ENCODE measurements at places on chromosomes 11 and 22.

- no peak for DNase-seq
These were observed 109.6 kb downstream of the WT1 start for GRCh38 chr11:32325725-32326124.

DNA sequence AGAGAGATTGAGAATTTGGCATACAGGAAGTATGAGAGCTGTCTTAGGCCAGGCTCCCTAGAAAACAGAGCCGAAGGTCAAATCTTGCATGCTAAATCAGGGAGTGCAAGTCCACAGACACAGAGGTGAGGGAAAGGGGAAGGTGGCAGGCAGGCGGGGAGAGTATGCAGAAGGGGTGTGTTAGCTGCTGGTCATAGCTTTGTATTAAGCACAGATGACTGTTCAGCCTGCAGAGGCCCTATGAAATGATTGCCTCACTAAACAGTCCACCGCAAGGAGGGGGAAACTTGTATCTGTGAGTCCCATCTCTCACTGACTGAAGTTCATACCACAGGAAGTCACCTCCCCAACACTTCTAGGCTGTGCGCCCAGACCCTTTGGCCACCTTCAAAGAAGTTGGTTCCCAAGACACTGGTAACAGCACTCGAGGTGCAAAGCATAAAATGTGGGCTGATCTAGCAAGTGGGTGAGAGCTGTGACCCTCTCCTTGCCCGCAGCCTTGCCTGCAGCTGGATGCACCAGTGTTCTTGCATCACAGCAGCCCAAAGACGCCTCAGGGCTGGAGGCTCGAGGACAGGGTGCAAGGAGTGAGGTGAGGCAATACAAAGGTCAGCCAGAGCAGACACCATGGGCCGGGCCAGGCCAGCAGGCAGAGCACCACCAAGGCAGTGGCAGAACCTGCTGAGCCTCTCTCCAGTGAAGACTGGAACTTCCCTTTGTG is 115.3 kb upstream of the TBCEL start:
- DNase-seq, result no peak

- DNase-seq, result no peak
These were observed 17.1 kb downstream of the BRSK2 start for GRCh38 chr11:1406571-1407485.

GRCh38 chr11:76609736-76610370 is 60.7 kb downstream of the LRRC32 start:
- DNase-seq, result no peak

GRCh38 chr22:42786606-42787356 is 66.1 kb upstream of the A4GALT start:
- no peak for DNase-seq

- DNase-seq, result no peak
These were observed 60.9 kb downstream of the ENTHD1 start for GRCh38 chr22:39832627-39833074.

DNA sequence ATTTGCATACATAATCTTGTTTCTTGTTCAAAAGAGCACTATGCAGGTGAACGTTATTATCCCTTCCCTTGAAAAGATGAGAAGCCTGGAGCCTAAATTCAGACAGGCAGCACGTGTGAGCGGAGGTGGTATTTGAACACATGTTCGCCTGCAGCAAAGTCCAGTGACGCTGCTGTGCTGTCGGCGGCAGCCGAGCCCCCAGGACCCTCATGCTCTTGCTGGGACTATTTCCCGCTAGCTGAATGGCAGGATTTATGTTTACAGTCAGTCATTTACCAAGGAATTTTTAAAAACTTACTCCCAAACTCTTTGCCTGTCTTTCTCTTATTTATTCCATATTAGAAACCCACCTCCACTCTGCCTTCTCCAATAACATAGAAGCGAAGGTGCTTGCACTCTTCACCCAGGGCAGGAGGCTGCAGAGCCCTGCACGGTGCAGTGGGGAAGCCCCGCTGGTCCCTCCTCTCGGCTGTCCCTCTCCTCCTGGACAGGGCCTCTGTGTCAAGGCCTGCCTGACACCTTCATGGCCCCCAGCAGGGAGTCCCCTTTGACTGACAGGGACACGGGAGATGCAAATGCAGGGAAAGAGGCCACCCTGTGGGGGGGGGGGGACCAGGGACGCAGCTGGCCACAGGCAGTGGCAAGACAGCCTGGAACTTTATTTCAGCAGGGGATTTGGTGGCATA is 528.5 kb upstream of the B3GAT1 start:
- no peak for DNase-seq

DNA sequence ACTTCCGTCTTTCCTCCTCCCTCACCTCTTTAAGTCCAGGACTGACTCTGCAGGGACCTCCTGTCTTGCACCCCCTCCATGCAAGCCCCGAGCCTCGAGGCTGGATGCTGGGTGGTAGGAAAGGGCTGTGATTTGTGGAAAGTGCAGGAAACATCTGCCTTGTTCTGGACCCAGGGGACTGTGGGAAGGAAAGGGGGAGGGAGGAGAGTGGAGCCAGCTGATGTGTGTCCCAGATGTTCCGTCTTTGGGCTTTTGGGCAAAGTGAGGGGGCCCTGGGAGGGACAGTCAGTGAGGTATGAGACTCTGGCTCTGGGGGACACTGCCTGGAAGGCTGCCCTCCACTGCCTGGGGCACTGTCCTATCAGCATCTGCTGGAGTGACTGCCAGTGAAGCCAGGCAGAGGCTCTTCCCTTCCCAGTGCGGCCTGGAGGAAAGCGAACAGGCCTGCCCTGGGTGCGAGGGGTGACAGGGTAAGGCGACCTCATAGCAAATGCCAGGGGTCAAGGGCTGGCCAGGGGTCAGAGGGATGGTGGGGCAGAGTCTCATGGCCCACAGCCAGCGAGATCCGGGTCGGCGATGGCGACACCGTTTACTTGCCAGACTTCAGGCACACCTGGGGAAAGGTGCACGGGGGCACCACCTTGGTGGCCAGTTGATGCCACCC is 1.7 kb downstream of the MRGPRD start:
- no peak for DNase-seq

- DNase-seq, result no peak
These were observed 67.6 kb upstream of the CTSC start for GRCh38 chr11:88404932-88405710.

- DNase-seq, result no peak
These were observed 575.3 kb upstream of the B3GAT1 start for GRCh38 chr11:134987223-134987768.

DNA sequence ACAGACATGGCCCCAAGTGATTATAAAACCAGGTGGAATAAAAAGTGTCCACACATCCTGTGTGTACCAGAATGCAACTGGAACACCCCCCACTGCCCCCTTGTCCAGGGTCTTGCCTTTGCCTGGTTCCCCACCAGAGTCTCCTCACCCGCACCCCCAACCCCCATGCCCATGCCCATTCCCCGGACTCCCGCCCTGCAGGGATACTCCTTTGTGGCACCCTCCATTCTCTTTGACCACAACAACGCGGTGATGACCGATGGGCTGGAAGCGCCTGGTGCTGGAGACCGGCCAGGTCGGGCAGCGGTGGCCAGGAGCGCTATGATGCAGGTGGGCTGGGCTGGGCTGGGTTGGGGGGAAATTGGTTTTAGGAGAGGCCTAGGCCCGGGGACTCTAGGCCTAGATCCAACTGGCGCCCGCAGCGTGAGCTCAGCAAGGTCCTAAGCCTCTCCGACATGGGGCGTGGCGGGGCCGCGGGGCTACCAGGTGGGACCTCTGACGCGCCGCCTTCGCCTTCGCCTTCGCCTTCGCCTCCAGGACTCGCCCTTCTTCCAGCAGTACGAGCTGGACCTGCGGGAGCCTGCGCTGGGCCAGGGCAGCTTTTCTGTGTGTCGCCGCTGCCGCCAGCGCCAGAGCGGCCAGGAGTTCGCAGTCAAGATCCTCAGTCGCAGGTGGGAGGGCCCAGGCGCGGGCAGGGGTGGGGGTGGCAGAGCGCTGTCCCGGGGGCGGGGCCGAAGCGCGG is 9.1 kb downstream of the RPS6KA4 start:
- no peak for DNase-seq

GRCh38 chr11:1481861-1482441 is 4.6 kb downstream of the MOB2 start:
- no peak for DNase-seq

GRCh38 chr22:20607157-20607907 is 99.9 kb downstream of the MED15 start:
- DNase-seq, result no peak

DNA sequence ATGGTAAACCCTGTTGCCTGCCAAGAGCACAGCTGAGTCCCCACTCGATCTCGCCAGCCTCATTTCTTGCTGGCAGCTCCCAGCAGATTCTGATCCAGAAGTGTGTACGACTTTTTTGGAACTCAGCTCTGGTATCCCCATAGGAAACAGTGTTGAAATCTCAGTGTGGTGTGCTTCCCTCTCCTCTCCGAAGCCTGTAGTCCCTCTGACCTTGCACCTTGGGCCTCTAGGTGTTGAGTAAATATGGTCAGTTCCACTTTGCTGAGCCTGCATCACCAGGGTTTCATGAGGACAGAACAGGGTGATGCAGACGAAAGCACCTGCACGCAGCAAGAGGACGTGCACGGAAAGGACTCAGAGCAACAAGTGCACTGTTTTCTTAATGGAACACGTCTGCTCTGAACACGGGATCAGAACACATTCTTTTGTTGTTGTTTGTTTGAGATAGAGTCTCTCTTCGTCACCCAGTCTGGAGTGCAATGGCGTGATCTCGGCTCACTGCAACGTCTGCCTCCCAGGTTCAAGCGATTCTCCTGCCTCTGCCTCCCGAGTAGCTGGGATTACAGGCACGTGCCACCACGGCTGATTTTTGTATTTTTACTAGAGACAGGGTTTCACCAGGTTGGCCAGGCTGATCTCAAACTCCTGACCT is 3.8 kb upstream of the CPT1A start:
- no peak for DNase-seq

- no peak for DNase-seq
These were observed 64.7 kb upstream of the AMPD3 start for GRCh38 chr11:10390375-10390774.

GRCh38 chr11:12461516-12461915 is 84.1 kb downstream of the PARVA start:
- DNase-seq, result no peak

DNA sequence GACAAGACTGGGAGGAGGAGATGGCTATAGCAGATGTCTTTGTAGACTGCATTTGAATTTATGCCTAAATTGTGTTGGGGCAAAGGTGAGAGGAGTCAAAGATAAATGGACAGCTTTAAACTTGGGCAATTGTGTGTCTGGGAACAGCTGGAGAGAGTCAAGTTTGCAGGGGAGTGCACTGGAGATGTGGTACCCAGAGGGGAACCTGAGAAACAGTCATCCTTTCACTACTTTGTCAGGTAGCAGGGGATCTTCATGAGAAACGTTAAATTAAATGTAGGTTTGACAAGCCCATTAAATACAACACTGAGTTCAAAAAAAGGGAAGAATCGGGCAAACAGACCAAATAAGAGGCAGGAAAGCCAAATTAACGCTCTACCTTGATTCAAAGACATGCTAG is 277.7 kb downstream of the OPCML start:
- DNase-seq, result no peak

GRCh38 chr11:24391167-24391566 is 105.7 kb upstream of the LUZP2 start:
- DNase-seq, result no peak

DNA sequence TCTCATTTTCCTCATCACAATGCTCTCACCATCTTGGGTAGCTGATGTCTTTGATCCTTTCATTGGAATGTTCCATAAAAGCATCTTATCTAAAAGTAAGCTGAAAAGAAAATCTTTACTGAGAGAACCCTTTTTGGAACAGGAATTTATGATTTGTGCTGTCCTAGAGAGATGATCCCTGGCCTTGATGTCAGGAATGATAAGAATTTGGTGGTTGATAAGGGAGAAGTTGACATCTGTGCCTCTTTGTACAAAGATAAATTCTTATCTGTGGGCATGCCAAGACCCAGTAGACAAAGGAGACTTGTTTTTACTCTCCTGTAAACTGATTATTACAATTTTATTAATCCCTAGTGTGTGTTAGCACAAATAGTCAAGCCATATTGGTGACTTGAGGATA is 36.9 kb downstream of the NAALAD2 start:
- DNase-seq, result no peak

GRCh38 chr11:66067640-66068039 is 2.4 kb upstream of the PACS1 start:
- no peak for DNase-seq

- DNase-seq, result no peak
These were observed 566 bp downstream of the INTS4 start for GRCh38 chr11:77993902-77994301.

- no peak for DNase-seq
These were observed 72.7 kb downstream of the KCNQ1 start for GRCh38 chr11:2517386-2518064.

- no peak for DNase-seq
These were observed 89.2 kb downstream of the RTL6 start for GRCh38 chr22:44408829-44409192.

DNA sequence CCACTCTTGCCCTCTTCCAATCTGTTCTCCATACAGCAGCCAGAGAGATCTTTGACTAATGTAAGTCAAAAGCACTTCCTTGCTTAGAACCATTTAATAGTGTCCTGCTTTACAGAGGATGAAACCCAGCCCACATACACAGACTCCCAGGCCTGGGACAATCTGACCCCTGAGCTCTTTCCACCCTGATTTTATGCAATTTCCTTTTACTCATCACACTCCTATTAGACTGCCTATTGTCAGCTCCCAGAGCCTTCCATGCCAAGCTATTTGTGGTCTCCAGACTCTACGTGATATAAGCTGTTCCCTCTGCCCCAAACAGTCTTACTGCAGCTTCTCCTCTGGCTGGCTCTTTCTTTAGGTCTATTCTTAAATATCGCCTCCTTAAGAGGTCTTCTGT is 28.1 kb downstream of the ME3 start:
- DNase-seq, result no peak

GRCh38 chr11:59097113-59097708 is 9.8 kb upstream of the FAM111B start:
- DNase-seq, result peak; percentile 33

DNA sequence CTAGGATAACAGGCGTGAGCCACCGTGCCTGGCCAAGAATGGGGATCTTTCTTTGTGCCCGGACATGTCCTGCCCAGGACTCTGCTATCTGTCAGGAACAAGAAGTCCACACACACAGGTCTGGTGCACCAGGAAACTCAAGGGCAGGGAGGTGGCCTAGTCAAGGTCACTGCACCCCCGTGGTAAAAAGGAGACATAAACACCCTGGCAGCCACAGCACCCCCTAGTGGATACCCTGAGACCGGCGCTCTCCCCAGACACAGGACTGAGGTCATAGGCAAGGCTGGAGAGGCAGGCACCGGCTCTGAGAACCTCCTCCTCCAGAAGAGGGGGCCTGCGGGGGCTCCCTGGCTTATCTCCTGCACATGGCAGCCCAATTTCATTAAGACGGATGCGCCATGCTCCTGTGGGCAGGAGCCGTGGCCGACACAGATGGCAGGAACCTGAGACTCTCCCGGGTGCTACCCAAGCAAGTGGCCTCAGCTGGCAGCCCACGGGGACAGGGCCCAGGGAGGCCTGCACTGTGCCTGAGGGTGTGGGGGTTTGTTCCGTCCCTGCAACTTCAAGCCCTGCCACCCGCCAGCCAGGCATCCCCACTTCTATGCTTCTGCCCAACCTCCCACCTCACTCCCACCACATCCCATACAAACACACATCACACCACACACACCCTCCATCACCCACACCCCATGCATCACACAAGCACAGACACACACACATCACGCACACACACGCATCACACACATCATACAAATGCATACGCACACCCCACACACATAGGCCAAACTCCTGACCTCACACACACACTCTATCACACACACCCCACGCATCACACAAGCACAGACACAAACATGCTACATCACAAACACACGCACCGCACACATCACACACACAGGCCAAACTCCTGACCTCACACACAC is 19.6 kb downstream of the MACROD1 start:
- no peak for DNase-seq

Measured in stimulated activated CD8-positive, alpha-beta memory T cell treated with anti-CD3 and anti-CD28 coated beads, Interleukin-2, amount 100 ng/mL, for 1 hour (primary cell).